SHP77 (cell line): ENCODE measurements at places on chromosomes 11 and 22.
A peak's percentile ranks its signal among the peaks of the same experiment; 100 is the strongest.

GRCh38 chr22:29270475-29271271, 2.6 kb downstream of the EWSR1 start:
- DNase-seq: no peak

- no peak for DNase-seq
These were observed 47.0 kb downstream of the CDPF1 start for GRCh38 chr22:46202897-46203600.

DNA sequence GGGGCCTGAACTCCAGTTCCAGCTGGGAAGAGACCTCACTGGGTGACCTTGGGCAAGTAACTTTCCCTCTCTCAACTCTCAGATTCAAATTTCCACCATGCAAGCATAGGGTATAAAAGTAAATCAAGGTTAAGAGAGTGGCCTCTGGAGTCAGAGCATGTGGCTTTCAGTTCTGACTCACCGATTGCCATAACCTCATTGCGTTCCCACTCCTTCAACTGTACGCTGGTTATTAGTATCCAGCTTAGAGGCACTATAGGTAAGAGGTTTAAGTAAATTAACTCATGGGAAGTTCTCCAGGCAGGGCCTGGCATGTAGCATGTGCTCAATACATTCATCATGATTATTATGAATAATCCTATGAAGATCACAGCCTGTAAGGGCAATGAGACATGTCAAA, 88.3 kb downstream of the FBXO7 start:
- no peak for DNase-seq

GRCh38 chr11:76322540-76322939, 58.4 kb downstream of the THAP12 start:
- no peak for DNase-seq

- DNase-seq: peak; percentile 14
These were observed 40.2 kb downstream of the TBX1 start for GRCh38 chr22:19800761-19801244.

DNA sequence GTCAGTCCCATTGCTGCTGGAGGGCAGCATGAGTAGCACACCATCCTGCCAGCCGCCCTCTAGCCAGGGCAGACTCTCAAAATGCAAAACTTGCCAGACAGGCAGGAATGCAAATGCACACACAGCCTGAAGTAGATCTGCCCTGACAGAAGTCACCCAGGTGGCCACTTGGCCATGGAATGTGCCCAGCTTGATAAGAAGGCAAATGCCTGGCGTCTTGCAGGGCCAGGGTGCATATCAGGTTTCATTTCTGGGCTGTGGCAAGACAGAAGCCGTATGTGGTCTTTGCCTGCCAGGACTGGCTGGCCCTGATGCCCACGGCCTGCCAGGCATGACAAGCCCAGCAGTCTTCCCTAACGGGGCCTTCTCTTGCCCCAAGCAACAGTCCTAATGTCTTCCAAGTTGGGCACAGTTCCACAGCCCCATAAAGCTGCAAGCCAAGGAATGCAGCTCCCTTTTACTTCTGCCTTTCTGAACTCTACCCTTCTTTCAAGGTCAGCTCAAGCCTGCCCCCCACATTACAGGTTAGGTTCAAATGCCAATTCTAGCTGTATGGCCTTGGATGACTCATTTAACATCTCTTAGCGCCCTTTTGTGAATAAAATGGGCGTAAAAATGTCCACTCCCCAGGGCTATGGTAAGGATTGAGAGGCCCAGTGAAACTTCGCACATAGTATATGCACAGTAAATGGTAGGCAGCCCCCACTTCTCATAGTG, 29.7 kb downstream of the POU2AF3 start:
- DNase-seq: no peak

DNA sequence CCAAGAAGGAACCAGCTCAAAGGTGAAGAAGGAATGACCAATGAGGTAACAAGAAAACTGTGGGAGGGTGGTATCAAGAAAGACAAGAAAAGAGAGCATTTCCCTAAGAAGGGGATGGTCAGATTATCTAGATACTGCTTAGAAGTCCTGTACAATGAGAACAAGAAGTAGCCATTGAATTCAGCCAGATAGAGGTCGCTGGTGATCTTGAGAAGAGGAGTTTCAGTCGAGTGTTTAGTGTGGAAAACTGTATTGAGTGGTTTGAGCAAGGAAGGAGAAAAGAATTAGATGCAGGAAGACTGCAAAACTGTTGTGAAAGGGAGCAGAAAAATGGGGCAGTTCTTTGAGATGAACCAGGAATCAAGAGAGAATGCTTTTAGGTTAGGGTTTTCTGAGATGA, 74.6 kb upstream of the FAT3 start:
- DNase-seq: no peak

- no peak for DNase-seq
These were observed 14.3 kb downstream of the BLID start for GRCh38 chr11:122101625-122102291.
